ENCODE measurements at places on chromosomes 3 and 15.

- DNase-seq: no peak
Measured at GRCh38 chr15:44676676-44677075, 13.2 kb upstream of the SPG11 start.

GRCh38 chr3:64214381-64215018, 10.8 kb downstream of the PRICKLE2 start:
- no peak for DNase-seq

DNA sequence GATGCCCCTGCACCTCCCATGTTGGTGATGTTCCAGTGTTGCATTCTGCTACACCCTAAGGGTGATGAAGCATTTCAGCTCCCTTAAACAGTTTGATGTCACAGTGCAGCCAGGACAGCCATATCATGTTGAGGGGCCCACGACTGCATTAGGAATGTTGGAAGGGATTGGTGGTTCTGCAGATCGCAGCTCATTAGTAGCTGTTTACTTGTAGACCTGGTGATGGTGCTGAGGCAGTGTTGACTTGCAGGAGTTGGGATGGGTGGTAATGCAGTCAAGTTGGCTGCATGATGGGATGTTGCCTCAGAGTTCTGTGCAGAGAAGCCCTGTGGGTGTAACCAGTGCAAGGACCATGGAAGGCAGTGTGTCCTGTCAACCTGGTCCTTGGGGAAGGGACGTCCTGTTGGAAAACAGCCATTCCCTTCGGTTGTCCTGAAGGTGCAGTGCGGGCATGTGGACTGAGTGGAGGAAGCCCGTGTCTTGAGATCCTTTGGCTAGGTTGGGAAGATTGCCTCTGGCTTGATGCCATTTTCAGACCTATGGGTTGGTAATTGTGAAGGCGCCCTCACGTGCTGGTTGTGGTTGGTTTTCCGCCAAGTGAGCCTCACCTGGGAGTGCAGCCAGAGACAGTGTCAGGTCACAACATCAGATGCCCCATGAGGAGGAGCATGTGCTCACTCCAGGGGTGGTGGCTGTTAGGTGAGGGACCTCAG, 100.7 kb downstream of the SNRPN start:
- DNase-seq: no peak

DNA sequence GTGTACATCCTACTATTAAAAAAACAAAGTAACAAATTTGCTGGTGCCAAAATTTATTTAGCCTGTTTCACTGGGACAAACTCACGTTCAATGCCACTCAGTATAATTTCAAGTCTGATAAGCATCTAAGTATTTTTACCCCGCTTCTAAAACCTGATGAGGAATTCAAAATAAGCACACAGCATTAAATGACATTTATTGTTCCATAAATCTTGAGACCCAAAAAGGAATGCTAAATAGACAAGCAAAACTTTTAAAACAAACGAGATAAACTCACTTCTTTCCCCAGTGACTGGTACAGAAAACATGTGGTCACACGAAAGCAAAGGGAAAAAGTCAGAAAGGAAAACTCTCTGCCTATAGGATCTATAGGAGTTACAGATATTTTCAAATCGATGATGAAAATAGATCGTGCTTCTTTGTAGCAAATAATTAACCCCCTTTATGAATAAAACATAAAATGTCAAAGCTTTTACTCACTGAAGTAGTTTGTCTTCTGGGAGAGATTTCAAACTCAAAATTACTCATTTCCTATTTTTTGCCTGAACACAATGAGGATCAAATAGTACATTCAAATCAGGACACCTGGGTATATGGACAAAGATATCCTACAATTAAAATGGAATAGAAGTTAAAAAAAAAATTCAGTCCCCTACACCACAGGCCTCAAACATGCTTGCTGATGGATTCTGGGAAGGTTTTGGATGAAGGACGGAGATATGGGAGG, 51.7 kb downstream of the UBP1 start:
- DNase-seq: no peak

- DNase-seq: no peak
Measured at GRCh38 chr3:3133500-3133899, 6.8 kb downstream of the TRNT1 start.

DNA sequence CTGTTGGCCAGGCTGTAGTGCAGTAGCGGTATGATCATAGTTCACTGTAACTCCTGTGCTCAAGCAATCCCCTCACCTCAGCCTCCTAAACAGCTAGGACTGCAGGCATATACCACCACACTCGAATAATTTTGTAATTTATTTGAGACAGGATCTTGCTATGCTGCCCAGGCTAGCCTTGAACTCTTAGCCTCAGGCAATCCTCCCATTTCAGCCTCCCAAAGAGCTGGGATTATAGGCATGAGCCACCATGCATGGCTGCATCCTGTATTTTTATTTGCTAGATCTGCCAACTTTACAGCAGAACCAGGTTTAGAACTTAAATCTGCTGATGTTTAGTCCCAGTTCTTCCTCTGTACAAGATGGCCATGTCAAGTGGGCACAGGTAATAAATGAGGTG, 69.6 kb downstream of the ERC2 start:
- DNase-seq: no peak

DNA sequence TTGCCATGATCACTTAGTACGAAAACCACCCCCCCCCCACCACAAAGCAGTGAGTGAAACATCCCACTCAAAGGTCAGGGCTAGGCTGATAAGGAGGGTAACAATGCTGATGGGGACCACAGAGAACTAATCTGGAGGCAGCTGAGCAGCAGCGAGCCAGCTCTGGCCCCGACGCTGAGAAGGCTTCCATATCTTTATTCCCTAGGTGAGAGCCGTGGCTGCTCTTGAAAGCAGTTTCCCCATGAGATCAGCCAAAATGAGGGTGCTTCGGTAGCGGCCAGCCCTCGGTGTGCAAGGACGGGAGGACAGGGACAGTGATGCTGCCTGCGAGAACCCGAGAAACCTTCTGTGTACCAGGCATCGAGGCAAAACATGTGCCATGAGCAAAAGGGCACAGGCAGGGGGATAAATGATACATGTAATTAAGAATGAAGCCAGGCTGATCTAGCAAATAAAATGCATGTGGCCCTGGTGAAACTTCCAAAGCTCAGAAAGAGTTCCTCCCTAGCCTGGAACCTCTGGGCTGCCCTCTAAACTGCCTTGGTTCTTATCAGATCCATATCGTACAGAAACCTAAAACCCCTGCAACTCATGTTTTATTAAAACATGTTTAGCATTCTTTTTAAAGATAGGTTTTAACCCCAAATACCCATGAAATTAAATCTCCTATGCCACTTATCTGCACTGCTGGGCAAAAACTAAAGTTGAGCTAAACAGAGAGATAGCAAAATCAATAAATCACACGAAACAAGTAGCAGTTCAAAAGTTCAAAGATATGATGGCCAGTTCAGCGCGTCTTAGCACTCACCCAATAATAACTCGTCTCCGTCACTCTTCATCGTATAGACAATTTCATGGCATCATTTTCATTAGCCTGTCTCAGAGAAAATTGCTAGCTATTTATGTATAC, 337.3 kb downstream of the FOXP1 start:
- DNase-seq: no peak

DNA sequence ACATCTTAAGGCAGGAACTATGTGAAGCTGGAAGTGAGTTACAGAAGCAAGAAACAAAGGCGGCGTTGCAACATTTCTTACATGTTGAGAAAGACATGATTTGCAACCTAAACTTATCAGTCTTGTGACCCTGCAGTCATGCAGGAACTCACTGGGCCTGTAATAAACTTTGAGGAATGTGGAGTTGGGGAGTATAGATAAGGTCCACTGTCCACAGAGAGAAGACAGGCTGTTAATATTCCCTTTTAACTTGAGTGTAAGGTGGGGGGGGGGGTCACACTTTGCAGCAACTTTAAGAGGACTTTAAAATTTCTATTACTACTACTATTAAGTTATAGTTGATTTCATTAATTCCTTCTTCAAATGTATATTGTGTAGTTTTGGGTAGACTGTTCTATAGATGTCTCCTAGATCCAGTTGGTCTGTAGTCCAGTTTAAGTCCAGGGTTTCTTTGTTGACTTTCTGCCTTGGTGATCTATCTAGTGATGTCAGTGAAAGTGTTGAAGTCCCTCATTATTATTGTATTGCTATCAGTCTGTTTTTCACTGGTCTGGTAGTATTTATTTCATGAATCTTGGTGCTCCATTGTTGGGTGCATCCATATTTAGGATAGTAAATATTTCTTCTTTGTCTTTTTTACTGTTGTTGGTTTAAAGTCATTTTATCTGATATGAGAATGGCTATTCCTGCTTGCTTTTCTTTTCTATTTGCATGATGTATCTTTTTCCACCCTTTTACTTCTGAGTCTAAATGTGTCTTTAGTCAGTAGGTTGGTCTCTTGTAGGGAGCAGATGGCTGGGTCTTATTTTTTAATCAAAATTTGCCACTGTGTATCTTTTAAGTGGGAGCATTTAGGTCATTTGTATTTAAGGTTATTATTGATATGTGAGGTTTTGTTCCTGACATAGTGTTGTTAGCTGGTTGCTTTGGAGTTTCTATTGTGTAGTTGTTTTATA, 15.6 kb upstream of the FAM98B start:
- DNase-seq: no peak

- DNase-seq: no peak
Measured at GRCh38 chr15:67039384-67040075, 25.9 kb upstream of the SMAD3 start.

DNA sequence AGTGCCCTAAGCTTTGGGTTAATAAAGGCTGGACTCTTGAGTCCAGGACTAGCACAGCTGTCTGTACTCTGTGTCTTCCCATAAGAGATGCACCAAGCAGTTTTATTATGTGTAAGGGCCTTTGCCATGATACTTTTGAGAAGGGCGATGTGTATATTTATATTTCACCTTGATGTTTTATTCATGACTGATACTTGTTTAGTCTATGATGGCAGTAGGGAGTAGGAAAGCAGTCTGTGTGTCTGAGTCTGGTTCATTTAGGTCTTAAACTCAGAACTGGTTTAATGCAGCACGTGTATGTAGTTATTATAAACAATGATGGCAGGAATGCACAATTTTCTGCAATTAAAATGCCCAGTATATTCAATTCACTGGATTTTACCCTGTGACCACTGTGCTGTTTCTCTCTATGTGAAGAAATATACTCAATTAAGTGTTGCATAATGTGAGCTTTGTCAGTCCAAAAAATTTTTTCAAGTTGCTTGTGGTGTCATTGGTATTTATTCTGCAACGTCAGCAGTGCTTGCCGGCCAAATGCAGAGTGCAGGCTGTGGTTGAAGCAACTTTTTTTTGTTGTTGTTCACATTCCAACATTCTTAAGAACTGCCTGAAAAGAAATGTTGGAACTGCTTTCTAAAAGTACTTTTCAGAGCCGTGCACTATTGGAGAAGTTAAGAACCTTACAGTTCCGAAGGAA, 423.7 kb upstream of the SEMA6D start:
- no peak for DNase-seq

DNA sequence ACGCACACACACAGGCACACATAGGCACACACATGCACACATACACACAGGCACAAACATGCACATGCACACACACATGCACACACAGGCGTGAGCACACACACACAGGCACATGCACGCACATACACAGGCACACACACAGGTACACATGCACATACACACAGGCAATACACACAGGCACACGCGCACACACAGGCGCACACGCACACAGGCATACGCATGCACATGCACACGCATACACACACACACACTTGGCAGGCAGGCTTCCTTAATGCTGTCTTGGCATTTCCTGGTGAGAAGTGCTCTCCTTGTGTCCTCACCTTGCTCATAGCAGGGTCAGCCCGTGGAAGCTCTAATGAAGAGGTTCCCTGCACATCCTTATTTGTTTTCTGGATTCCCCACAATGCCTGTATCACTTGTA, 8.4 kb upstream of the SLCO2A1 start:
- DNase-seq: no peak

All from frontal cortex (tissue), 4 donors.